ENCODE measurements at places on chromosomes 11 and 22.

DNA sequence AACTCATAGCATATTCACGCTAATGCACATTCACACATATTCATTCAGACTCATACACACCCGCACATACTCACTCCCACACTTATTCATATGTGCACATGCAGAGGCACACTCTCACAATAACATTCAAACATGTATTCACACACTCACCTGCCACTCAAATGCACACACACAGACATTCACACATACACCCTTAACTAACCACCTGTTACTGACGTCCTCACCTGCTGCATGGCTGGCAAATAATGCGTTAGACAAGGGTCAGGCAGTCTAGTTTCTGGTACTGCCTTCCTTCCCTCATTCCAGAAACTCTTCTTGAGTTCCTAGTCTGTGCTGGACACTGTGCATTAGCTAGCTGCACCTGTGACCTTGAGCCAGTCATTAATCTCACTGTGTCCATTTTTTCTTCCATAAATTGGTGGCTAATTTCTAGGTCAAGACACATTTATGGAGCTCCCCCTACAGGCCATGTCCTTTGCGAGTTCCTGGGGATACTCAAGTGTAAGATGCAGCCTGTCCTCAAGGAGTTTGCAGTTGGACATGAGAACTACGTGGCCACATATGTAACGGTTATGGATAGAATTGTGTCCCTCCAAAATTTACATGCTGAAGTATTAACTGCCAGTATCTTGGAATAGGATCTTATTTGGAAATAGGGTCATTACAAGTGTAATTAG lies 34.5 kb upstream of the SEZ6L start:
- no peak for DNase-seq

- DNase-seq: no peak
Measured at GRCh38 chr11:2290351-2290841, 11.3 kb downstream of the C11orf21 start.

DNA sequence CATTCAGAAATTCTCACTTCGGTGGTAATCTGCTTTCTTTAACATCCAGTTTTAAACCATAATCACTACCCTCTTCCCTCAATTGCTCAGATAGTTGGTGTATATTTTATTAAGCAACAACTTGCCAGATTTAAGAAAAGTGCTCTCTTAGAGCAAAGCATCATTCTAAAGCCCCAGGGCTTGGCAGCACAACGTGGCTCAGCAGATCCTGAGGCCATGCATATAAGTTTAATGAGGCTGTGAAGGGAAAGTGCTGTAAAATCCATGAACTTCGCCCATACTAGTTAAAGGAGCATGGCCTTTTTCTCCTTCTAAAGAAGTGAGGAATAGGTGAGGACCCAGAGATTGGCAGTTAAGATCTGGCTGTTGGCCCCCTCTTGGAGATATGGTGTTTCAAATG lies 482.3 kb upstream of the CCDC90B start:
- DNase-seq: no peak

GRCh38 chr22:46269564-46269963 lies 1.8 kb downstream of the TTC38 start:
- no peak for DNase-seq

GRCh38 chr11:19869466-19869865 lies 156.8 kb downstream of the NAV2 start:
- no peak for DNase-seq

- peak; percentile 60 for DNase-seq
Measured at GRCh38 chr11:14974515-14975251, 2.5 kb upstream of the CALCA start.

GRCh38 chr11:61146416-61146815 lies 14.8 kb downstream of the VPS37C start:
- DNase-seq: no peak

DNA sequence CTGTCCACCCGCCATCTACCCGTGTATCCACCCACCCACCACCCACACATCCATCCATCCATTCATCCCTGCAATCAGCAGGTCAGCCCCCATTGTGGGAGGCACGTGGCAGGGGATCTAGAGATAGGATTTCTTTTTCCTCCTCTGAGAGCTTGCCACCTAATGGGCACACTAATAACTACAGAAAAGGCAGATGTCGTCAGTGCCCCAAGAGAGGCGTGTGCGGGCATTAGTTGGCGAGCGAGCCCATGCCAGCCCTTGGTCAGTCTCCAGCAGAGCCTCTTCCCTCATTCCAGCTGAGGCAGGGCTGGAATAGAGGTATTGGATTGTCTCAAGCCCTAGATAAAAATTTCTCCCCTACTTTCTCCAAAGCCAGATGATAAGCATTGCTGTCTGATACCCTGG lies 9.7 kb downstream of the USP2 start:
- no peak for DNase-seq

GRCh38 chr11:133154781-133155180 lies 377.5 kb downstream of the OPCML start:
- DNase-seq: no peak

DNA sequence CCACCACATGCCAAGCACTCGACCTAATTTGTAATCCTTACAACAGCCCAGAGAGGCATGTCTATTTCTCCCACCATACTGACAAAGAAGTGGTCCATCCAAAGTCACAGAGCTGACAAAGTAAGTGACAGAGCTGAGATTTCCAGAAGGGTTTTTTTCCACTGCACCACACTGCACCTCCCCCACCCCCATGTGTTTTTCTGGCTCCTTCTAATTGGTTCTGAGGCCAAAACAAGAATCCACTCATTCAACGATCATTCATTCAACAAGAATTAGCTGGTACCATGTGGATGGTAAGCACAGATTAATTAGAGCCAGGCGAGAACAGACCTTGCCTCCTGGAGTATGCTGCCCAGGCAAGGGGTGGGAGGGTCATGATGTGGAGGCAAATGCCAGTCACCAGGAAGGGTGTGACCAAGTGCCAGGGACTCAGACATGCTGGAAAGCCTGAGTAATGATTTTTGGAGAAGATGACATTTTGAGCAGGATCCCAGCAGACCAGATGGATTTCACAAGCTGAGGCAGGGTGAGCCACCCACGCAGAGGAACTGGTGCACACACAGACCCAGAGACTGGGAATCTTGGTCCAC lies 14.9 kb upstream of the PRG2 start:
- no peak for DNase-seq

GRCh38 chr22:25572708-25573171 lies 8.3 kb downstream of the GRK3 start:
- DNase-seq: no peak

- DNase-seq: no peak
Measured at GRCh38 chr11:121465709-121466062, 12.9 kb upstream of the SORL1-AS1 start.

GRCh38 chr22:25953276-25953675 lies 211.3 kb downstream of the MYO18B start:
- no peak for DNase-seq

- DNase-seq: no peak
Measured at GRCh38 chr11:130396965-130397364, 31.4 kb downstream of the ADAMTS8 start.

DNA sequence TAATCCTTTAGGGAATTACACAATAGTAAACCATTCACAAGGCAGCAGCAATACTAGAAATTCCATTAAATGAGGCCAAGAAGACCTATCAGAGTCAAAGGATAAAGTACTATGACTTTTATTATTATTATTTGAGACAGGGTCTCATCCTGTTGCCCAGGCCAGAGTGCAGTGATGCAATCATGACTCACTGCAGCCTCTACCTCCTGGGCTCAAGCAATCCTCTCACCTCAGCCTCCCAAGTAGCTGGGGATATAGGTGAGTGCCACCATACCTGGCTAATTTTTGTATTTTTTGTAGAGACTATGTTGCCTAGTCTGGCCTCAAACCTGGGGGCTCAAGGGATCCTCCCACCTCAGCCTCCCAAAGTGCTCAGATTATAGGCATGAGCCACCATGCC lies 51.8 kb downstream of the TTC28 start:
- DNase-seq: no peak

GRCh38 chr11:5476186-5476819 lies 12.2 kb upstream of the OR52D1 start:
- peak; percentile 52 for DNase-seq

- DNase-seq: no peak
Measured at GRCh38 chr11:27896096-27896495, 195.8 kb upstream of the BDNF start.

DNA sequence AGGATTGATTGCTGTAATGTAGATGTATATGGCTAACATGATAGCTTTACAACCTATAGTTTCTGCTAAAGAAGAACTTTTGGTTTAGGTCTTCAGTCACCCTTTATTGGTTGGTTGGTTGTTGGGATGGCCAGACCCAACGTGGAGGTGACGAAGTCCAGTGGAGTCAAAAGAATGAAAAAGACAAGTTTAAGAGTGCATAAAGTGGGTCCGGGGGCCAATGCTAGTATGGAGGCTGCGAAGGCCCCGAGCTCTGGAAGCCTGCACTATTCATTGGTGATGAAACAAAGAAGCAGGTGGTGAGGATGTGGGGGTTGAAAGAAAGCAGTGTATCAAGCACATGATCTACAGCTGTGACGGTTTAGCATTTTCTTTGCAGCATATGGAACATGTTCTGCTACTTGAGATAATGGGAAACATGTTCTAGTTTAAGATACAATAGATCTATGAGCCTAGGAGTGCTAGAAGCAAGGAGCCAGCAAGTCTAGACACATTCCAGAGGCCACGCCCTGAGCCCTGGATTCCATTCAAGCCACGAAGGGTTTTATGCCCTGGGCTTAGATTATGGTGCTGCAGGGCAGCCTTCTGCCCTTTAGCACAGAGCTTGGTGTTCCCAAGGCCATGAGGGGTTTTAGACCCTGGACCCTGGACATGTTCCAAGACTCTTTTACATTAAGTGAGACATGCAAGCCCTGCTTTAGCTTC lies 6.3 kb downstream of the TCP11L1 start:
- DNase-seq: no peak

DNA sequence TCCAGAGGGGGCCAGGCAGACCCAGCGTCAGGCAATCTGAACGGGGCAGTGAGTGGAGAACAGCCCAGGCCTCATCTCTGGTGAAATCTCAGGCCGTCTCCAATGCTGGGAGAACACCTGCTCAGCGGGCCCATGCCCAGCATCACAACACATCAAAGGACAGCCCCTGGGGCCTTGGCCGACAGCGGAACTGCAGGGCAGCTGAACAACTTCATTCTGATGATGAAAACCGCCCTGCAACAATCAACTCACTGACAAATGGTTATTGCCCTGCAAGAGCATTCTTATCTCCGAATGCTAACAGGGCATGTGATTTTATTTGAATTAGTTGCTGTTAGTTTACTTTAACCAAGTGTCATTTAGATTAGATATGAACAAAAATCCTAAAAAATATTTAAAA lies 14.6 kb downstream of the CELSR1 start:
- DNase-seq: no peak

GRCh38 chr11:36149538-36150242 lies 139.5 kb downstream of the COMMD9 start:
- DNase-seq: no peak
